Mucosa of gallbladder (tissue), 1 donor: ENCODE measurements at places on chromosomes 7 and 10. TPM values are rescaled to one million over a fixed set of nuclear protein-coding genes. Genes with fewer than 3 reads are reported as not detected.

- no peak for DNase-seq
These were observed 6.9 kb downstream of the MTG1 start for GRCh38 chr10:133400624-133401424.

DNA sequence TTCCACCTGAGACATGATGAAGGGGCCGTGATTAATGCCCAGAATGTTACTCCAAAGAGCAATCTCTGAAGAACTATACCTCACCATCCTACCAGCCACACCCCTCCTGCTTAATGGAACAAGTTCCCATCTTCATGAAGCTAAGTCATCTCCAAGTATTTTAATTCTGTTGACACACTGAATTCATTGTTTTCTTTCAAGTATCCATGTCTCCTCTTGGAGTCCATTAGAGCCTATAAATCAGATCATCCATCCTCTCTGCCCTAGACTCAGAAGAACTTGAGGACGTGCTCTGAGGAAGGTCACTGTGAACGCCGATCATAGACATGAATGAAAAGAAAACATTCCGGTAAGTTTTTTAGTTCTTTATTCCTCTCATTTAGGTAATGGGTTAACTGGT lies 126.8 kb downstream of the RSU1 start:
- DNase-seq: no peak

GRCh38 chr7:133753513-133753912 lies 373.6 kb upstream of the LRGUK start:
- no peak for DNase-seq

GRCh38 chr10:79137826-79138225 lies 69.1 kb downstream of the ZMIZ1 start:
- no peak for DNase-seq

- DNase-seq: no peak
These were observed 275.1 kb downstream of the CELF2 start for GRCh38 chr10:11292576-11293302.

DNA sequence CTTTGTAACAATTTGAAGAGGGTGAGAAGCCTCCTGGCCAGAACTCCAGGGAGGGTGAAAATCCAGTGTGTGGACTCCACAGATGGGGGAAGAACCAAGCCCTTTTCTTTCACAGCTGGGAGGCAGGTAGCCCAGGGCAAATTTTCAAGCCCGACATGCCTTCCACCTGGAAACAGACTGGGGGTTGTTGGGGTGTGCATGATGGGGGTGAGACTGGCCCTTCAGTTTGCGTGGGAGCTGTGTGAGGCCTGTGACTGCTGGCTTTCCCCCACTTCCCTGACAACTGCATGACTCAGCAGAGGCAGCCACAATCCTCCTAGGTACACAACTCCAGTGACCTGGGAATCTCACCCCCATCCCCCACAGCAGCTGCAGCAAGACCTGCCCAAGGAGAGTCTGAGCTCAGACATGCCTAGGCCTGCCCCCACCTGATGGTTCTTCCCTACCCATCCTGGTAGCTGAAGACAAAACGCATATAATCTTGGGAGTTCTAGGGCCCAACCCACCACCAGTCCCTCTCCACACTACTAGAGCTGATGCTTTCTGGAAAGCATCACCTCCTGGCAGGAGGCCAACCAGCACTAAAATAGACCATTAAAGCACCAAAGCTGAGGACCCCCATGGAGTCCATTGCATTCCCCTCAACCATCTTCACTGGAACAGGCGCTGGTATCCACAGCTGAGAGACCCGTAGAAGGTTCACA lies 445.4 kb downstream of the TFEC start:
- DNase-seq: no peak

DNA sequence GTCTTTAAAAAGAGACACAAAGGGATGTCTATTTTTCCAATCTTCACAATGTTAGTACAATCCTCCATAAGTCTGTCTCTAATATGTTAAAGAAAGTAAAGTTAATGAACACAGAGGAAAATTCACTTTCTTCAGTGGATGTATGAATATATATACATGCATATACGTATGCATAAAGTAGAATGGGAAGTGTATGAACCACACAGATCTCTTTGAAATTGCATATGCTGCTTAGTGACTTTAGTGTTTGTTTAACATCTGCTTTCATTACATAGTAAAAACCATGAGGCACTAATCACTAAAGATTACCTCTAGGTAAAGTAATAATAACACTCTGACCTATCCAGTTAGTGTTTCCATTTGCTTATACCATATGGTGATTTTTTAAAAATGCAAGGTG lies 451.2 kb downstream of the SEMA3D start:
- no peak for DNase-seq

DNA sequence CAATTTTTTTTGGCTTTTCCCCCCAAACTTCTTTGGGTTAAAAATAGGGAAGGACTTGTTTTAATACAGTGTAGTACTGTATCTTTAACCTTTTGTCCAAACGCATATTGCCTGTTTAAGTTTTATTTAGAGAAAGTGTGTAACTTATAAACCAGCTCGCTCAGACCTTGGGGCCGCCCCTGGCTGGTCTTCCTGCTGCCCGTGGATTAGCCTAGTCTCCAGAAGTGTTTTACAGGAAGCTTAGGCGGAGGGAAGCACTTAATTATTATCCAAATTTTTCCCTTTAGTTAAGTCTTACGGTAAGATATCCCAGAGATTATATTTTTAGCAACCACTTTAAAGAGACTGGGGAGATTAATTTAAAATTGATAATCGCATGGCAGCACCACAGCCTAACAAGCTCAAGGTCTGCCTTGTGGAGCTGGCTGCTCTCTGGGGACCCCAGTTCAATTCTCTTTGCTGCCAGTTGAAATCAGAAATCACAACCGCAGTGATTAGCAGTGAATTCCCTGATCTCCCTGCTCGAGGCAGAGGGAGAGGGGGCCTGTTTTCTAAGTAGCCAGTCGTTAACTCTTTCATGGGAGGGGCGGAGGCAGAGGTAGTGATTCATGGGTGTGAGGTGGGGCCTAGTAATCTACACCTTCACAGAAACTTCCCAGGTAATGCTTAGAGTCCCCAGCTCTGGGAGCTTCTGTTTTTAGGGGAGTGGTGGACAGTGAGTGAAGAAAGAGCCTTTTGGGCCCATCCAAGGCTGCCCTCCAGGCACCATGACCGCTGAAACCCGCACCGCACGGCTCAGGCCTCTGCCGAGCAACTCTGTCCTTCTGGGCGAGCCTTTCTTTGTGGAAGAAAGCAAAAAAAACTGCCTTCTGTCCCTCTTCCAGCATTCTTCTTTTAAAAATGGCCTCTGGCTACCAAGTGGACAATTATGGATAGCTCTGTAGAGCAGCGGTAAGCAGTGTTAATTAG lies 548.7 kb upstream of the GALNT17 start:
- no peak for DNase-seq

The FAM180A gene
- 13.7 TPM for total RNA-seq

The CPXM2 gene
- 7.6 TPM for total RNA-seq

The NPFFR1 gene
- total RNA-seq: 0.03 TPM
